Endothelial cell (in vitro differentiated cells): ENCODE measurements at places on chromosomes 12 and 14. TPM values are rescaled to one million over a fixed set of nuclear protein-coding genes. Genes with fewer than 3 reads are reported as not detected.

GRCh38 chr12:101792046-101792931, 38.5 kb downstream of the GNPTAB start:
- no peak overlapping the region for H3K4me3 ChIP-seq
- no peaks in the 10 kb centered on the region for H3K36me3 ChIP-seq
- DNase-seq = no peak

GRCh38 chr14:105087963-105088811, 23.0 kb upstream of the GPR132 start:
- peak; percentile 60 for DNase-seq

DNA sequence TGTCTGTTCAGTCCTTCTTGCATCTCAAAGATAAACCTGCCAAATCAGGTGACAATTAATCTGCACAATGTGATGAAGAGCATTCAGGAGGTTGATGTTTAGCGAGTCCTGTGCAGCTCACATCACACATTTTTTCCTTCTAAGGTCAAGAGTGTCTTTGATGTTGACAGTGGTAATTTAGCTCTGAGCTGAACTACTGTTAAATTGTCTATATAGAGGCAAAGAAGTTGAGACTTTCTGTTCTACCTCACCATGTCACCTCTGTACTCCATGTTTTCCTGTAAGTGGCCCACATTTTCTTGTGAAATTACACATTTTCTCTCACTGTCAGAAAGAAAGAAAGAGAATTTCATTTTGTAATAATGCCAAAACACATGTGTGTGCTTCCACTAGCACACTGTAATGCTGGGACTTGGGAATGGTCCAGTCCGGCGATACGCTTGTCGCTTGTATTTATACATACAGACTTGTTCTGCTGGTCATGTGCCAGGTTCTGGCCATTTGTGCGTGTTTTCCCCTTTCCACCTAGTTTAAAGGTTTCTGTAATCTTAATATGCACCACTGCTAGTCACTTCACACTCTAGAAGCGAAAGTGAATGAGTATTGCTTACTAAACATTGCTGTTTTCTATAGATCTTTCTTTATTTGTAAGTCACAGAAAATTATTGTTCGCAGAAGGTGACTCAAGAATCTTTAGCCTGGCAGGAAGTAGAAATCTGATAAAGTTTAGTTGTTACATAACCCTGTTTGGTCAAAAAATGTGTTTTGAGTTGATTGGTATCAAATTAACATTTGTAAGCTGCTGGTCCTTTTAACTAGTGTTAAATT, 328.9 kb downstream of the TMTC2 start:
- no peak overlapping the region for H3K27ac ChIP-seq
- peaks cover 4% of the 10 kb centered on the region for H3K27me3 ChIP-seq

DNA sequence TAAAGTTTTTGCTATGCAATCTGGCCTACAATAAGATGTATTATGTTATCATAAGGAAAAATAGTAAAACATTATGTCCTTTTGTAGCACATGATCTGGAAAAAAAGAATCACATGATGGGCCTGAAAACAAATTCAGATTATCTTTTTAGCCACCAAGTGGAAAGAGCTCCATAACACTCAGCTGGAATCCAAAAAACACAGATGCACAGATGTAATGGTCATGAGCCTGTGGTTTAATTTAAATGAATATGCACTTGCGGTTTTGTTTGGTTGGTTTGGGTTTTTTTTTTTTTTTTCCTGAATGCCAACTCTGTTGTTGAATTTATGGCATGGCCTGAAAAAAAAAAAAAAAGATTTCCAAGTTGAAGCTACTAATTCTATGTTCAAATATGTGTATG, 4.1 kb downstream of the KCNC2 start:
- no peak overlapping the region for H3K27ac ChIP-seq

DNA sequence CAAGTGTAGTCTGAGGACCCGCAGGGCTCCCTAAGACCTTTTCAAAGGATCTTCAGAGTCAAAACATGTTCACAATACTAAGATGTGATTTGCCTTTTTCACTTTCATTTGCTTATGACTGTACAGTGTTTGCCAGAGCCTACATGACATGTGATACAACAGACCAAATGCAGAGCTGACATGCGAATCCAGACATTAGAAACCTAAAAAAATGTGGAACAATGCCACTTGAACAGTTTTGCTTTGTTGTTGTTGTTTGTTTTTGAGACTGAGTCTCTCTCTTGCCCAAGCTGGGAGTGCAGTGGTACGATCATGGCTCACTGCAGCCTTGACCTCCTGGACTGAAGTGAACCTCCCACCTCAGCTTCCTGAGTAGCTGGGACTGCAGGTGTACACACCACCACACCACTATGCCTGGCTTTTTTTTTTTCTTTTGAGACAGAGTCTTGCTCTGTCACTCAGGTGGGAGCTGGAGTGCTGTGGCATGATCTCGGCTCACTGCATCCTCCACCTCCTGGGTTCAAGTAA, 5.3 kb upstream of the RAB35 start:
- no peak overlapping the region for H3K4me3 ChIP-seq
- H3K4me1 ChIP-seq = peaks cover 33% of the 10 kb centered on the region
- DNase-seq = no peak
- H3K27ac ChIP-seq = peak overlapping the region; percentile 52

DNA sequence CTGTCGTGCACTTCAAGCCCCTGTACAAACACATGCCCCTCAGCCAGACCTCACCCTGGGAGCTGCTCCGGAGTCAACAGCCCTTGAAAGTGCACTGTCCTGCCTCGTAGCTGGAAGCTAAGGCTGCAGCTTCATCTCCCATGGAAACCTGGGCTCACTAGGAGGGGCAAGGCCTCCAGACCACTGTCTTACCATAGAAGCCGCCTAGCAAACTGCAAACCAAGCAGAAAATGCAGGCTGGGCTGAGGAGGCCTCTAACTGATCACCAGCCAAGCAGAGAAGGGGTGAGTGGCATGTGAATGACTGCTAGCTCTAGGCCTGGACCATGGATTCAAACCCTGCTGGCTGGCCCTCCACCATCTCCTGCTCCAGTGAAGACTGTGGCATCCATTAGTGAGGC, 340.2 kb downstream of the CACNA1C start:
- H3K4me3 ChIP-seq = no peak overlapping the region
- peaks cover 3% of the 10 kb centered on the region for H3K4me1 ChIP-seq
- H3K36me3 ChIP-seq = no peaks in the 10 kb centered on the region
- no peak overlapping the region for H3K27ac ChIP-seq
- DNase-seq = no peak
- H3K27me3 ChIP-seq = peaks cover 2% of the 10 kb centered on the region

DNA sequence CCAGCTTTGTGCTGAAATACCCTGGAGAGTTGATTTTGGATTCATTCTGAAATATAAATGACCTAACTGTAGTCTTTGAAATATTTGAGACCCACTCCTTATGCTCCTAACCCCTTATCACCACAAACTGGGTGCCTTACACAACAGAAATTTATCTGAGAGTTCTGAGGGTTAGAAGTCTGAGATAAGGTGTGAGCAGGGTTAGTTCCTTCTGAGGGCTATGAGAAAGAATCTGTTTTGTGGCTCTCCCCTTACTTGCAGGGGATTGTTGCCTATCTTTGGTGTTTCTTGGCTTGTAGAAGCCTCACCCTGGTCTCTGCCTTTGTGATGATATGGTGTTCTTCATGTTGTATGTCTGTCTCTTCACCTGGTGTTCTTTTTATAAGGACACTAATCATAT, 91.7 kb downstream of the DERA start:
- H3K36me3 ChIP-seq = peaks cover 4% of the 10 kb centered on the region
- H3K27me3 ChIP-seq = peaks cover 9% of the 10 kb centered on the region
- no peak for DNase-seq
- H3K27ac ChIP-seq = no peak overlapping the region

DNA sequence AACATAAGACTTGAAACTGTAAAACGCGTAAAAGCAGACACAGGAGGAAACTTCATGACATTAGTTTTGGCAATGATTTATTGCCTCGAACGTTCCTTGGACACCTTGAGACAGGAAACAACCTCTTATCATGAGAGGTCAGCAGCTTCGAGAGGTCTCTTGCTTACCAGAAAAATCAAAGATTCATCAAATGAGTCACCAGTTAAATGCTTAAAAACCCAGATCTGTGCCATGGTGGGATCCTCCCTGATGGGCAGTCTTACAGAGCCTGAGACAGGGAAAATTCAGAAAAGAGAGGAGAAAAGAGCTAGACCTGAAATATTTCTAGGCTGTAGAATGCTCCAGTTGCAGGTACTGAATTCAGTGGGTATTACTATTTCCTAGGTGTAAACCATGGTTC, 1093.9 kb downstream of the AACS start:
- no peak overlapping the region for H3K4me3 ChIP-seq
- peaks cover 10% of the 10 kb centered on the region for H3K36me3 ChIP-seq
- no peak for DNase-seq

DNA sequence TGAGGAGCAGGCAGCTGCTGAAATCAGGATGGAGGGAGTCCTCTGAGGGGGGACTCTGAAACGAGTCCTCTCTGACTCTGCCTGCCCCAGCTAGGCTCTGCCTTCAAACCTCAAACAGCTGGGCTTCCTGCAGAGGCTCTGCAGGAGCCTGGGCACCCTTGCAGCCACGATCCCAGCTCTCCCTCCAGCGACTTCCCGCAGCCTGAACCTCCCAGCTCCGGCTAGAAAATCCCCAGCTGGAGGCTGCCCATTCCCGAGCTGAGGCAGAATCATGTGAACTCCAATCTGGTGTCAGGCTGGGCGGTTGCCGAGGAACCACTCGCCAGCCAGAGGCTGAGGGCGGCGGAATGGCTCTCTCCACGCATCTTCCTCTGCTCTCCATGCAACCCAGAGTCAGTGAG, at the start of gene GPR68:
GPR68 (minus strand) TSS at position 204 of the 401 bp plus-strand sequence. CDS start 9,654 bp downstream, outside the sequence.
- H3K27ac ChIP-seq = no peak within 1 kb of the TSS
- peak within 1 kb of the TSS; percentile 17 for H3K4me3 ChIP-seq
- H3K27me3 ChIP-seq = peaks cover 7% of the 10 kb centered on the region
- H3K36me3 ChIP-seq = peaks cover 19% of the 10 kb centered on the region
- DNase-seq = no peak
- H3K4me1 ChIP-seq = peaks cover 47% of the 10 kb centered on the region

DNA sequence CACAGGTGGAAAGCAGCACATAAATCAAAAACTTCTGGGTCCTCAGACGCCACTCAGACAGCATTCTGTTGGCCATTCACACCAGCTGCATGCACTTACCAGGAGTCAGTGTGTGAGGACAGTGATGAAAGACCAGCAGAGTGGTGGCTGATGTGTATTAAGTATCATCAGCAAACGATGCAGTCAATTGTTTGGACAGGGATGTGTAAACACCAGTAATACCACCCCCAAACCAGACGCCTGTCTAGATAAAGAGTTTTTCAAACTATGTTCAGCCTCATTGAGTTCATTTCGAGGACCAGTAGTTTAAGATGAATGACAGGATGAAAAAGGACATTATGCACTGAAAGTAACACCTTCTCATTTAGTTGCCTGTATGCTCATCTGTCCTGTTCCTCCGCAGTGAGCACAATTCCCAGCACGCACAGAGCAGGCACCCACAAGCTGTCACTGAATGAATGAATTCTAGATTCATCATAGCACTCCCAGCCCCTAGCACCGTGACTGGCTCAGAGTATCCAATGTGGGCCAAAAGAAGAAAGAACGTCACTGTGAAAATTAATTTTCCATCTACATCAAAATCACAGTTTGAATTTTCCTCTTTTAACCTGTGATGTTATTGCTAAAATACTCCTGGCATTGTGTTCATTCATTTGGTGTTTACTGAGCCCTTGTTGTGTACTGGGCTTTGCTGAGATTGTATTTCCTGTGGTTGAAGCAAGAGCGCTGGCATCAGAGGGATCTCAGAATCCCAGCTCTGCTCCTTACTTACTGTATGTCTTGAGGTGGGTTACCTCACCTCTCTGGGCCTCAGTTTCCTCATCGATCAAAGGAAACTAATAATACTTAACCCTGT, 124.8 kb upstream of the NOS1 start:
- no peaks in the 10 kb centered on the region for H3K27me3 ChIP-seq
- H3K4me1 ChIP-seq = no peaks in the 10 kb centered on the region
- H3K27ac ChIP-seq = no peak overlapping the region

GRCh38 chr14:101134161-101134631, 230.7 kb upstream of the RTL1 start:
- peaks cover 11% of the 10 kb centered on the region for H3K4me1 ChIP-seq
- no peak overlapping the region for H3K4me3 ChIP-seq
- H3K27me3 ChIP-seq = no peaks in the 10 kb centered on the region
- H3K36me3 ChIP-seq = peaks cover 4% of the 10 kb centered on the region
- DNase-seq = no peak
- H3K27ac ChIP-seq = no peak overlapping the region

- peaks cover 16% of the 10 kb centered on the region for H3K4me1 ChIP-seq
- no peak overlapping the region for H3K27ac ChIP-seq
- H3K36me3 ChIP-seq = peaks cover 26% of the 10 kb centered on the region
- peaks cover 2% of the 10 kb centered on the region for H3K27me3 ChIP-seq
These were observed 5.8 kb downstream of the MAX start for GRCh38 chr14:65096323-65097089.

- H3K4me1 ChIP-seq = no peaks in the 10 kb centered on the region
- H3K27me3 ChIP-seq = no peaks in the 10 kb centered on the region
- H3K27ac ChIP-seq = no peak overlapping the region
- DNase-seq = no peak
These were observed 439.3 kb upstream of the FLRT2 start for GRCh38 chr14:85090681-85091080.

DNA sequence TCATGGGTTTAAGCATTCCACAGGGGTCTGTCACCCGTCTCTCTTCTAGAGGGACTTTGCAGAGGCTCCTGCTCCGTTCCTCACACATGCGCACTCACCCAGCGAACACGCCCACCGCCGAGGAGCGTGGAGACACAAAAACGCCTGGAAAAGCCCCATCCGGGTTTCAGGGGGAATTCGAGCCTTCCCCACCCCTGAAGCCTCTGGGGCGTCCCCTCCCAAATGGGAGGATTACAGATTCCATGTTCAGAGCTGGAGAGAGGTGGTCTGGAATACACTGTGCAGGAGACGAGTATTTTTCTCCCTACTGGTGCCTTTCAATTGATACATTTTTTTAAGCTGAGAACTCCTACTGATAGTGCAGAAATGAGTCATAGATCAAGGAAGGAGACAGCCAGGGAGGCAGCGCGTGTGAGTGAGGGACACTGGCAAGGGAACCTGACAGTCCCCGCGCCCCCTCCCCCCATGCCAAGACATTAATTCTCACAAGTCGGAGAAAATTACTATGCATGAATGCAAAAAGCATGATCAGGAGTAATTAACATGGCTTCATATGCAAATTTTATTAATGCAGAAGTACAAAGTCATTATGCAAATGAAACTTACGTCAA, 36.9 kb downstream of the BCL11B start:
- H3K27ac ChIP-seq = no peak overlapping the region
- peaks cover 9% of the 10 kb centered on the region for H3K4me1 ChIP-seq
- no peaks in the 10 kb centered on the region for H3K27me3 ChIP-seq

The CEP290 gene
- total RNA-seq = 13.9 TPM

The TMEM260 gene
- 17.0 TPM for total RNA-seq

The PMCH gene
- total RNA-seq = not detected

The PALS1 gene
- total RNA-seq = 19.9 TPM

The MANSC4 gene
- total RNA-seq = not detected
